ENCODE measurements at places on chromosomes 5 and 9.

- DNase-seq, result no peak
Observed at GRCh38 chr5:72937517-72938061, 18.3 kb upstream of the FCHO2 start.

DNA sequence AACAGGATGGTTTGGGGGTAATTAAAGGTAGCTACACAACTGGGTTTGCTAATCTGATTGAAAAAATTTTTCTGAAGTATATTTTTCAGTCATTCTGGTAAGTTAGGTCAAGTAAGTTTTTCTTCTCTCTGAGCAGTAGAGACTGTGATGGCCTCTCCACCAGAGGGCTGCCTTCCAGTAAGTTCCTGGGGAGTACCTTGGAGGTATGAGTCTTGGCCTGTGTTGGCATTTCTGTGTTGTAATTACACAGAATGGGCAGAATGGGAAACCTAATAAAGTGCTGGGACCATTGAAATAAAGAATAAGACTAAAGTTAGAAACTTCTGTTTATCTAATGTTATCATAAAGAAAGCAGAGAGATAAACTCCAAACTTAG lies 430.8 kb downstream of the ARHGEF28 start:
- no peak for DNase-seq

- DNase-seq, result no peak
Observed at GRCh38 chr9:116042321-116042720, 111.3 kb upstream of the PAPPA start.

DNA sequence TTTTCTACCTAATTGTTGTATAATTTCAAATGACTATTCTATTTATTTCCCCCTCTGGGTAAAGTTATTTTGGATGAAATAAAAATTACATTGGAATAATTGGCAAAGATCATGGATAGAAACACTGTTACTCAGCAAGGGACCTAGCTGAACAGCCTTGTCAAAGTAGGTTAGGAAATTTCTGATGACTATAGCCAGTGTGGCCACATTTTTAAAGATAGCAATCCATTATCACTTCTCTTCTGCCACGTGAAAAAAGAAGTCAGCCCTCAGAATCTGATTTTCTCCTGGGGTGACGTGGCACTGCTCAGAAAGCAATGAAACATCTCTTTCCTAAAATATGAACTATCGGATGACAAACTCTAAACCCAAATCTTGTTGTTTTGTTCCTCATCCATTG lies 784.2 kb upstream of the RIOK2 start:
- no peak for DNase-seq

GRCh38 chr5:60445427-60445826 lies 254.5 kb downstream of the DEPDC1B start:
- no peak for DNase-seq
